ENCODE measurements at places on chromosomes 7 and 10.

DNA sequence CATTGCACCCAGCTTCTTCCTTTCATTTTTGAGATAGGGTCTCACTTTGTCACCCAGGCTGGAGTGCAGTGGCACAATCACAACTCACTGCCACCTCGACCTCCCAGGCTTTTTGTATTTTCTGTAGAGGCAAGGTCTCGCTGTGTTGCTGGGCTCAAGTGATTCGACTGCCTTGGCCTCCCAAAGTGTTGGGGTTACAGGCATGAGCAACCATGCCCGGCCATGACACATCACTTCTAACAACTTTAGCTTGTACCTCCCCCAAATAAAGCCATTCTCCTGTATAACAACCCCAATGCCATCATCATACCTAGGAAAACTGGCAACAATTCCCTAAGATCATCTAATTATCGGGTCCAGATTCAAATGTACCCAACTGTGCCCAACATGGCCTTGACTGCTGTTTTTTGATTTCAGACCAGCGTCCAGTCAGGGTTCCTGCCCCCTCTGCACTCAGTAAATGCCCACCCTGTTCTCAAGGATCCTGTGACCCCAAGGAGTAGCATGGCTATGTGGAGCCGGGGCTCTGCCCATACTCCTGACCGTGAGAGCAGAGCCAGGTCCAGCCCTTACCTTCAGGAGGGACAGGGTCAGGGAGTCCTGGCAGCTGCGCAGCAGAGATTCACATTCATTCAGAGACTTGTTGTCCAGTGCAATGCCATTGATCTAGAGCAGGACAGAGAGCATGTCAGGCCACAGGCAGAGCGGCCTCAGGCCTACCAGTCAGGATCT is 102.6 kb downstream of the DLG5 start:
- DNase-seq: no peak

DNA sequence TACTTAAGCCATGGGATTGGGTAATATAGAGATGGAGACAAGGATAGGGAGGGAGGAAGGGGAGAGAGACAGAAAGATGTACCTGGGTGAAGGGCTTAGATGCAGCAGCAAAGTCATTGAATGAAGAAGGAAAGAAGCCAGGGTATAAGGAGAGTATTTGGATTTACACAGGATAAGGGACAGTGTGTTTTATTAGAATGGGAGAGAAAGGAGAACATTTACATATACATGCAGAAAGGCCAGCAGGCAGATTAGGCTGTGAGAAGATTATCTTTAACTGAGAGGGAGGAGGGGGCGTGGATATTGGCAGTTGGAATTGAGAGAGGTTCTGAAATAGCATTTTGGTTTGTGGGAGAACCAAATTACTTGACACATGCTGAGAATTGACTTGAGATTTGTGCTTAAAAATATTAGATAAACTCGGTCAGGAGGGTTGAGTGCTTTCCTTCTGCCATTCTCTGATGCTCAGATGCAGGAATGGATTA is 161.5 kb upstream of the ZNF804B start:
- DNase-seq: no peak

- no peak for DNase-seq
These were observed 22.7 kb downstream of the SLC35G1 start for GRCh38 chr10:93916257-93917063.

GRCh38 chr10:91197127-91197526 is 23.3 kb upstream of the PCGF5 start:
- DNase-seq: no peak

DNA sequence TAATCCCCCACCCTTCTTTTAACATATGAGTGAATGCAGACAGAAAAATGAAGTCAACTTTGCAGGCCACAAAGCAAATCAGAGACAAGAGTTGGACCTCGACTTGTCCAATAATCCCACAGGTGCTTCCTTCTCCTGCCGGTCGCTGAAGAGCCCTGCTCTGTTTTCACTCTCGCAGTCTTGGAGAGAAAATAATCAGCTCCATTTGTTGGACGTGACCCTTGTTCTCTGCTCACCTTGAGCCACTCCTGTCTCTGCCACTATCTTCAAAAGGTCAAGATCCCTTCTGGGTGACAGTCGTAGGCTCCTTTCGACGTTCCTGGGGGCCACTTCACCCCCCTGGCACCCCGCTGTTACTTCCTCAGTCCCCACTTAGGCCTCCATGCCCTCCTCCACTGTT is 2.8 kb upstream of the KLF6 start:
- no peak for DNase-seq

- no peak for DNase-seq
These were observed 17.3 kb downstream of the SLC25A13 start for GRCh38 chr7:96304573-96304972.

GRCh38 chr7:133742709-133743538 is 384.2 kb upstream of the LRGUK start:
- peak; percentile 56 for DNase-seq

GRCh38 chr10:48934672-48935501 is 4.8 kb downstream of the LRRC18 start:
- no peak for DNase-seq

DNA sequence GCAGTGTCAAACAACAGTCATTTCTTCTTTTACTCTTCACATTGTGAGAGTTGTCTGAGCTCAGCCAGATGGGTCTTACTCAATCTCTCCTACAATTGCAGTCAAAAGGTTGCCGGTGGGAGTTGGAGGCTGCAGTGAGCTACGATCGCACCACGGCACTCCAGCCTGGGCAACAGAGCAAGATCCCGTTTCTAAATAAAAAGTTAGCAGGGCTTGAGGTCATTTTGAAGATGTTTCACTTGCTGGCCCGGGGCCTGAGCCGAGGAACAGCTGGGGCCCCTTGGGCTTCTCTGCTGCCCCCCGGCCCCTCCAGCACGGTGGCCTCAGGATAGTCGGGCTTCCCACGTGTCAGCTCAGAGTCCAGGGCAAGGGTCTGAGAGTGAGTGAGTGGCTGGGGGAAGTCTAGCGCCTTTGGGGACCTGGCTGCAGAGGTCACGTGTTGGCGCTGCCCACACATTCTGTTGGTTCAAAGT is 40.4 kb downstream of the GTF2IRD1 start:
- DNase-seq: peak; percentile 21

GRCh38 chr10:37535459-37536246 is 321.8 kb downstream of the ZNF248 start:
- DNase-seq: no peak

DNA sequence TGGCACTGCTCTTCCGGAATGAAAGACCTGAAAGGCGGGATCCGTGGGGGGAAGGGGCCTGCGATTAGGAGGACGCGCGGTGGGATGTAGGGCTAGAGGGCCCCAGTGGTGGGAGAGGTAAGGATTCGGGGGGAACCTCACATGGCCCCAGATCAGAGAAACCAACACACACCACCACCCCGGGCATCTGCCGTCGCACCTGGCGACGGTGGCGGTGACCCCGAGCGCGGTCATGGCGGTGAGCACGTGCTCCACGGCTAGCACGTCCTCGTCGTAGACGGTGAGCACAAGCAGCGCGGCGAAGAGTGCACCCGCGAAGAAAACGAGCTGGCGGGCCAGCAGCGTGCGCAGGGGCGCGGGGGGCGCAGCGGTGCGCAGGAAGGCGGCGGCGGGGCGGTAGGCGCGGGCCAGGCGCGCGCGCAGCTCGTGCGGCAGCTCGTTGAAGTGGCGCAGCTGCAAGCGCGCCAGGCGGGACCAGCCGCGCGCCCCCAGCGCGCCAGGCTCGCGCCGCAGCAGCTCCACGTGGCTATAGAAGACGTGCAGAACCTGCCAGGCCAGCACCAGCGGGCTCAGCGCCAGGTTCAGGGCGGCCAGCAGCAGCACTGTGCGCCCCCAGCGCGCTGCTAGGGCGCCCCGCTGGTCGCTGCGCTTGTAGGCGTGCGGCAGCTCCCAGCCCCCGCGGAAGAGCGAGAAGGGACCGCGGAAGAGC is 5.7 kb downstream of the ATG9B start:
- DNase-seq: no peak

DNA sequence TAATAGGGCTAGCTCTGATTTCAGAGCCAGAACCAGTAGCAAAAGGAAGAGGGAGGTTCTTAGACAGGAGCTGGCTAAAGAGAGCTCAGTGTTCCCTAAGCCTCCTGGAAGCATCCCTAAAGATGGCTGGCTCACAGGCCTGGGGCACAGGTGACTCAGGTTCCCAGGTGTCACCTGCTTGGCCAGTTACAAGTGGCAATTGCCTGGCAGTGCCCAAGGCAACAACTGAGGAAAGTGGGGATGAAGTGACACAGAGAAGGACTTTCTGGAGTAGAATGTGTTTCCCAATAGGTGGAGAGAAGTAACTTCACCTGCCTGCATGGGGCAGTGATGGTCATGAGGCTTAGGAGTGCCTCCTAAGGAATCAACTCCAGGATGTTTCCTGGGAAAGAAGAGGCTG is 66.5 kb upstream of the EEPD1 start:
- no peak for DNase-seq

DNA sequence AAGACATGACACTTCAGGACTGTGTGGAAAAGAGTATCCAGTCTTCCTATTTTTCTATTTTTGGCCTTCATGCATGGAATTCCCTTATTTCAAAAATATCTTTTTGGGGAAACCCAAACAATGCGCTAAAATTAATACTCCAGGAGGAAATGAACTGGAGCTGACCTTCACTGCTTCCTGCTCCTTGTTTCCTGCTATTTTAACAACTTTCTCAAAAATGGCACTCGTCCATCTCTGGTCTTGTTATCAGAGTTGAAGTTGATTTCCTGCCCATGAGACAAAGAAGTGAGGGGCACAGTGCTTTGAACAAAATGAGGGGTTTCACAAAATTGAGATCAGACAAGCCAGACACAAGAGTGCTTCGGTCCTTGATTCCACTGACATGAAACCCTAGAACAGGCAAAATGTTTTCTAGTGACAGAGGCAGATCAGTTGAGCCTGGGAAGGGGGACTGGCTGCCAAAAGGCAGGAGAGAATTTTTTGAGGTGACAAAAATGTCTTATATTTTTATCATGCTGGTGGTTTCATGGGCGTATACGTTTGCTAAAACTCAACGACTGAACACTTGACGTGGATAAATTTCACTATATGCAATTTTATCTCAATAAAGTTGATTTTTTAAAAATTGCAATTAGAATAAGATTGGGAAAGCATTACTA is 193.2 kb downstream of the CREB5 start:
- DNase-seq: no peak

DNA sequence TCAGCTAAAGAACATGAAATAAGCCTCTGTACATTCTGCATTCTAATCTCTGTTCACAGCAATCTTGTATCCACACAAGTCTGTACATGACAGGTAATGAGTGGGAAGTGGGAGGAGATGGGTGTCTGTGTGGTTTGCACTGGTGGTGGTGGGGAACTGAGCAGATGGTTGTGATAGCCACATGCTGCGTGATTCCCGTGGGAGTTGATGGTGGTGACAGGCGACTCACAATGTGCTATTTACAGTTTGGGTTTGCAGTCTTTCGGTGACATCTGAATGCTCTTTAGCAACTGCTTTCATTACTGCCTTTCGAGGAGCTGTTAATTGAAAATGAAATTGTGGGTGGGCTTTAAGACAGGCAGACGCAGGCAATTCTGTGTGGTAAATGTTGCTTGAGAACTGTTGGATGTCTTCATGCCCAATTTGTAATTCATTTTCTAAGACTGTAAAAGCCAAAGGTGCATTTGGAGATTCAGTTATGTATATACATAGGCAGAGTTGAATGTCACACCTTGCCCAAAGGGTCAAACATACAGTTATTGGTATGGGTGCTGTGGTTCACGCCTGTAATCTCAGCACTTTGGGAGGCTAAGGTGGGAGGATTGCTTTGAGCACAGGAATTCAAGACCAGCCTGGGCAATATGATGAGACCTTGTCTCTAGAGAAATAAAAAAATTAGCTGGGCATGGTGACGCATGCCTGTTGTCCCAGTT is 308.2 kb downstream of the AUTS2 start:
- DNase-seq: peak; percentile 15

GRCh38 chr7:43576241-43576640 is 6.7 kb upstream of the STK17A start:
- DNase-seq: peak; percentile 15

DNA sequence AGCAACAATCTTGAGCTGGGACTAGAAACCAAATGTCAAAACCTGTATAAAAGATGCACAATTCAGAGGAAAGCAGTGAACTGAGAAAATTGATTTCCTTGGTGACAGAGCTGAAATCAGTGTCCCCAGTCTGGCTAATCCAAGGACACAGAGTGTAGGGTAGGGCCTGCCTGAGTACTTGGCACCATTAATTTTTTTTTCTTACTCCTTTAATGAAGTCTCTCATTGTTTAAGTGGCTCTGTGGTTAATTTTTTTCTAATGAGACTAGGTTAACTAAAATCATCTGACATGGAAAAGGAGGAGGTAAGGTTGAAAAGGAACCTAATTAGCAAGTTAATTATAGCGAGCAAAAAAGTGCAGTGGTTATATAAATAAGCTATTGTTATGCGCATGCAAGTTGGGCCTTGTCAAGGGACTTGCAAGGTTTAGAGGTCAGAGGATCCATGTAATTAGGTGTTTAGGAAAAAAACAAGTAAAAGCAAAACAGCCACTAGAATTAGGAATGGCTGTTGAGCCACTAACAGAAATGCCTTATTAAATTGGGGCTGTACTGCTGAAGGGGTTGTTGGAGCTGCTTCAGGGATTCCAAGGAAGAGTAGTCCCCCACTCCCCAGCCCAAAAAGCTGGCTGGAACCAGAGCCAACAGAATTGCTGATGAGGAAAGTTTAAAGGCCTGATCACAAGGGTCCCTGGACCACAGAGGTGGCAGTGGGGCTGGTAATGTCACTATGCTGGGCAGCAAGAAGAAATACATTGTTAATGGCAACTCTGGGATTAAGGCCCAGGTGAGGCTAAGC is 58.9 kb upstream of the STRIP2 start:
- no peak for DNase-seq

- no peak for DNase-seq
These were observed 30.6 kb downstream of the RBM17 start for GRCh38 chr10:6119423-6119822.

DNA sequence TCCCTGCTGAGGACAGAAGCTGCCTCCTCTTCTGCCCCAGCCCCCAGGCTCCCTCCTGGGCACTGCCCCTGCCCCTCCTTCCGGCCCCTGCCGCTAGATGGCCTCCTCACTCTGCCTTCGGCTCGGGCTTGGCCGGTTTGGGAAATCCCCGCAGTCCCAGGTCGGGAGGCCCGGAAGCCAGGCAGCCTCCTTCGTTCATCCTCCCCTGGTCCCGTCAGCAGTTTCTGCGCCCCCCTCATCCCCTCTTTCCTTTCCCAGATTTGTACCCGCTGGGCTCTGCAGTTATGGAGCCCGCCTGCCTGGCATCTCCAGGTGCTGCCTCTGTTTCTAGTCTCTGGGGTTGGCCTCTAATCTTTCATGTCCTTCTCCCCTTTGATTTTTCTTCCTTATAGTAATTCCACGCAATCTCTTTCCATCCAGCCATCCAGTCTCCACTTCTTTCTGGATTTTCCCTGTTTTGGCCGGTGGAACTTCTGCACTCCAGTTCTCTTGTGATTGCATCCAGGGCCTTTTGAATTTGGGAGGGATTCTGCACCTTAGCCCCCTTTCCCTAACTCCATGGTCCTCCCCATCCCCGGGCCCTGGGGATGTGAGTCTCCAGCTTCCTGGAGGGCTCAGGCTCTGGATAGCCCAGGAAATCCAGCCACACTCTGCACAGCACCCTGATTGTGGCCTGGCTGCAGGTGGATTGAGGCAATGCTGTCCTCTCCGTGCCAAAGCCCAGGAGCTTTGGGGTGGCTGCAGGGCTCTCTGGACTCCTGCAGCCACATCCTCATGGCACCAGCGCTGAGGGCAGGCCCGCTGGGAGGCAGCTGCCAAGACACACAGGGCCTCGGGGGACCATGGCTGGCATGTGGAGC is 3.3 kb upstream of the SHH start:
- peak; percentile 46 for DNase-seq

Data from inflammatory macrophage (primary cell).